ENCODE measurements at places on chromosomes 7 and 10.

- no peak for DNase-seq
These were observed 381.1 kb upstream of the SEMA3D start for GRCh38 chr7:85567983-85568382.

- no peak for DNase-seq
These were observed 293.8 kb downstream of the SDK1 start for GRCh38 chr7:3594901-3595300.

DNA sequence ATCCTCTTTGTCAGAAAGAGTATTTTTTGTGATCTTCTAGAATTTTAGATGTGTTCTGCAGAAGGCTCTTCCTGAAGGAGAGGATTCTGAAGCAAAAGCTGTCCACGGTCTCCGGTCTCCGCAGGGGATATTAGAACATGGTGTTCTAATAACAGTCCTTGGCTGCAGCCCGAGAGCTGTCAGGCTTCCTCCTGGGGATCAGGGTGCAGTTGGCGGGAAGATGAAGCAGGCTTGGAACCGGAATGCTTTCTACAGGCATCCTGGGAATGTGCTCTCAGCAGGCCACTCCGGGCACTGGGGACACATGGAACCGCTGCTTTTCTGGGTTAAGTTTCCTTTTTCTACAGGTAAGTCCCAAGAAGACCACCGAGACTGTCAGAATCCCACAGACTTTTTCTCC lies 118.6 kb upstream of the PARD3 start:
- DNase-seq, result no peak

DNA sequence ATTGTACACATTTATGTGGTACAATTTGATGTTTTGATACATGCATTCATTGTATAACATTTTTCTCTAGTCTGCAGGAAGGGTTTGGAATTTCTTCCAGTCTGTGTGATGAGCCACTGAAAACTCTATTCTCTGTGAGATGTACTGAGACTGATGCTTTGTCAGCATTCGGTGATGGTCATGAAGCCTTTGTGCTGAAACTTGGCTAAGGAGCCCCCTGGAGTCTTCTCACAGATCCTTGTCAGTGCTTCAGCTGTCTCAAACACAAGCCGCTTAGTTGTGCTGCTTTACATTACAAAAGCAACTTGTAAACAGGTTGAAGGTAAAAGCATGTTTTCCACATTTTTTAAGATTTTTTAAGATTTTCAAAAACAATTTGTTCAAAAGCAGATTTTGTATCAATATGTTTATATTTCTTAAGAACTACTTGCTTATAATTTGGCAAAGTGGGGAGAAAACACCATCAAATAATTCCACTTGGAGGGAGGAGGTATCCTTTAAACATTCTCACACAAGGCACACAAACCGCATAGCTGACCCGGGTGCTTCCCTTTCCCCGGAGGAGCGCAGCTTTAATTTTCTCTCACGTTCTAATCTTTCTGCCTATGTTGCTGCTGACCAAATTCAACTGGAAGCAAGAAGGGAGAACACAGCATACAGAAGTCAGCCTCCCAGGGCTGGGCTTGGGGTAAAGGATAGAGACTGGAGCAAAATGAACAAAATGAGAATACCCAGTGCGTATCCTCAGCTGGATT lies 249.8 kb upstream of the VSTM2A start:
- no peak for DNase-seq

DNA sequence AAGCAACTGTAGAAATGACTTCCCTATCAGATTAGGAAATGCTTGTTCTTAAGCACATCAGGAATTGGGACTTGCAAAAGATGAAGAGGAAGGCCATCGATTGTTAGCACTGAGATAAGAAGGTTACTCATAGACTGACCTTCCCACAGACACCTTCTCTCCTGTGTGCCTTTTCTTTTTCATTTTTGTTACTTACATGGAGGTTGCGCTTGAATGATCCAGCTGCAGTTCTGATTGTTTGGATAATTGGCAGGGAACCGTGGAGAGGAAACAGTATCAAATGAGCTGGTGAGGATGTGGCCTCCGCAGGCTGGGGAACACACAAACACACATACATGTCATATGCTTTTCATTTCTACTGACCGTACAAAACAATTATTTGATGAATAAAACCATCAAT lies 134.9 kb upstream of the RSU1 start:
- no peak for DNase-seq

DNA sequence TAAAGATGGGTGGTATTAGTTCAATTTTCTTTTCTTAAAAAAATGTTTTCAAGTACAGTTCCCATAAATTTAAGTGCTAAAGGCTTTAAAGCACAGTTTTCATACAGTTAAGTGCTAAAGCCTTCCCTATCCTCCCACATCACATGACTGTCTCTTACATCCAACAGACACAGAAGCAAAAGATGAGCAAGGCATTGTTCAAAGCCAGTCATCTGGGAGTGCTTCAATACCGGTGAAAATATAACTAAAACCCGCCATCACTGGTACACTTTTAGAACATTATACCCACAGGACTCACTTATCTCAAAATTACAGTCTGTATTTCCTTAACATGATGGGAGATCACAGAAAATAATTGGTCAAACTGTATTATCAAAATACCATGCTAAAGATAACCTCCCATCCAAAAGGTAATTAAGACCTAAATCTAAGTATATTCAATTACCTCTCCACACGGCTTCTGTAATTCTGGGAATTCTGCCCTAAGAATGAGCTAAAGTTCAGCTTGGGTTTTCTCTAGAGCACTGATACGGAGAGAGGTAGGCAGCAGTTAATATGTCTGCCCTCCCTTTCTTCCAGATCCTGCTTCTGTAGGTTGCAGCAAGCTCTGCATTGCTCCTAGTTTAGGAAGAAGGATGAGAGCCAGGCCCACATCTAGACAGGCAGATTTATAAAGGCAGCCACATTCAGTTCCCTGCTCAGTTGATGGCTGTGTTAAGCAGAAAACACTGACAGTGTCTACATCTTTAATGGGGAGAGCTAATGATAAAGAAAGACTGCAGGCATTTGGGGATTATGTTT lies 474.8 kb upstream of the PFKP start:
- no peak for DNase-seq

GRCh38 chr10:121078672-121079102 lies 227.5 kb downstream of the WDR11 start:
- no peak for DNase-seq

- no peak for DNase-seq
These were observed 84.9 kb upstream of the LRRN3 start for GRCh38 chr7:111006040-111006439.

GRCh38 chr7:117243390-117243789 lies 79.5 kb downstream of the WNT2 start:
- no peak for DNase-seq

- no peak for DNase-seq
These were observed 80.3 kb downstream of the CCDC3 start for GRCh38 chr10:12921163-12921562.

GRCh38 chr7:117005449-117005848 lies 52.1 kb downstream of the ST7 start:
- no peak for DNase-seq

DNA sequence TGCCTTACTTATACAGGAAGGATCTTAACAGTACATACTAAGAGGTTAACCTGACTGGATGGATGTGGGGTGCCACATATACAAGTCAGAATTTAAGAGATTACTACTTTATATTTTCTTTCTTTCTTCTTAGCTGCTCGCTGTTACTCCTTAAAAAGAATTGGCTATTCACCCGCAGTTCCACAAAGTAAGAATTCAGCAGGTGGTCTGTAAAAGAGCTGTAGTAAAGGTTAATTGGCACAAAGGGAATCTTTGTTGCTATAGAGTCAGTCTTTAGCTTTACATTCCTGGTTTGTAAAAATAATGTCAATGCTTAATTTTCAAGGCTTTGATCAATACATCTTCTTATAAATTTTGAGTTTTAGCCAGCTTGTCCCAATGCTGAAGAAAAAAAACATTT lies 43.2 kb downstream of the RALA start:
- no peak for DNase-seq

GRCh38 chr7:44716205-44716604 lies 32.4 kb upstream of the ZMIZ2 start:
- no peak for DNase-seq

DNA sequence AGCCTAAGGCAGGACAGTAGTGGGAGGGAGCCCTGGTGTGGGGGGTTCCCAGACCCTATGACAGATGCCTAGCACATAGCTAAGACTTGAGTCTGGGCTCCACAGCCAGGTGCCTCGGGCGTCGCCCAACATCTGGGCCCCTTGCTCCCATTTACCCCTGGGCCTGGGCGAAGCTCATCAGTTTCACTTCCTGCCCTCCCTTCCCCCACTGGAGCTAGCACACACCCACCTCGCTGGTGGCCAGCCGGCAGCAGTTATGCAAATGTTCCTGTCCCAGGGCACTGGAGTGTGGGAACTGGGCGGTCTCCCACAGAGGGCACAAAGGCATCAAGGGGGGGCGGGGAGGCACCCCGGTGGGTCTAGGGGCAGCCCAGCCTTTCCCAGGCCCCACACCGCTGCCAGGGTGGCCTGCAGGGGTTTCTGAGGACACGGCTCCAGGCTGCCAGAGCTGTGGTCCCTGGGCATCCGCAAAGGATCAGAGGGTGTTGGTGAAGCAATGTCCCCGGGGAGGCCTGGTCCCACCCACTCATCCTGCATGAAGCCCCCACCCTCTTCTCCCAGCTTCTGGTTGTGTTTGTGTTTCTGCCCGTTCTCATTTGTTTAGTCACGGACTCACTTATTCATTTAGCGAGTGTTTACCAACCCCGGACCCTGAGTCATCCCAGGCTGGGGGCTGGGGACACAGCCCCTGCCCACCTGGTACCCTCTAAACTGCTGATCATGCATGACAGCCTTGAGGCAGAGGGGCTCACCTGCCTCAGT lies 20.4 kb downstream of the SH2B2 start:
- DNase-seq, result no peak

- DNase-seq, result no peak
These were observed 7.8 kb downstream of the BAMBI start for GRCh38 chr10:28684986-28685580.

DNA sequence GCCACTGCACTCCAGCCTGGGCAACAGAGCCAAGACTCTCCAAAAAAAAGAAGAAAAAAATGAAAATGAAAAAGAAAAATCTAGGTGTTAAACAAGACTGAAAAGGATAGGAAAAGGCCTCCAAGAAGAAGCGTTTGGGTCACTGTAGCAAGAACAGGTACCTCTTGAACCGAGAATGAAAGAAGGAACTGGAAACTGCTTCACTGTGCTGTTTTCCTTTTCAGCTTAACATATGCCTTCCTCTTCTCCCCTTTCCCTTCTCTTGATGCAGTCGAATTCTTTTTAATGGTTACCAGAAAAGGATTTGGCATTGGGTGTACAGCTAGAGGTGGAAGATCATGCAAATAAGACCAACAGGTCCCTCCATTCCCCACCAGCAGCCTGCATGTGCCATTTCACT lies 28.1 kb downstream of the LRRC4 start:
- no peak for DNase-seq

DNA sequence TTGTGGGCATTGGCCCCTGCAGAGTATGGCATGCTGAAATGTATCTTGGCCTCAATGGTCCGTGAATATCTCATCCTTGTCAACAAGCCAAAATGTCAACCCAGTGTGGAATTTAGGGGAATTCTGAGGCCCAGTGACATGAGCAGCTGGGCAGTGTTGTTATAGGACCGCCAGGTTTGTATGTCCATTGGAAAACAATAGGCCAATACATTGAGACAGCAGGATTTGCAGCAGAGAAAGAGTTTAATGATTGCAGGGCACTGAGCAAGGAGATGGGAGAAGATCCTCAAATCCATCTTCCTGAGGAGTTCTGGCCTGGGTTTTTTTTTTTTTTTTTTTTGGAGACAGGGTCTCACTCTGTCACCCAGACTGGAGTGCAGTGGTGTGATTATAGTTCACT lies 95.7 kb upstream of the BAIAP2L1 start:
- no peak for DNase-seq

GRCh38 chr7:30912986-30913811 lies 1.5 kb downstream of the AQP1 start:
- DNase-seq, result no peak

- no peak for DNase-seq
These were observed 25.0 kb upstream of the PODXL start for GRCh38 chr7:131581241-131582051.

DNA sequence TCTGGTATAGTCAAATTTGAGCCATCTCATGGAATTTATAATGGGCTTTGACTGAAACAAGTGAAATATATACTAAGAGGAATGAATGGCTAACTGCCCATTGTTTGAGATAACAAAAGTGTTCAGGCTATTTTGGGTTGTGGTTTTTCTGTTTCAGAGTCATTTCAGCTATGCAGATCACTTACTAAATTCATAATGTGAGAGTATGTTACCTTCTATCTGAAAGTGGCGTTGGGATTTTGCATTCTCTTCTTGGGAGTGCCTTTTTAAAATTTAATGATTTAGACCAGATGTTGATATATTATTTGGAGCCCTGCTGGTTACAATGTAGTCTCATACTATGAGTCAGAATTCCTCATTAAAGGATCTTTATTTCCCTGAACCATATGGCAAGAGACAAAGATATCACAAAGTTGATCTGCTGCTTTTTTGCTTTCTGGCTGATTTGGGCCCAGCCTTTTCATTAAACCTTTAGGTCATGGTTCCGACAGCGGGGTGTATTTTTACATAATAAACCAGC lies 10.4 kb downstream of the VCL start:
- no peak for DNase-seq

- no peak for DNase-seq
These were observed 9.2 kb upstream of the RP9 start for GRCh38 chr7:33118383-33118782.

- DNase-seq, result no peak
These were observed 89.4 kb upstream of the C1QL3 start for GRCh38 chr10:16611037-16611436.

- DNase-seq, result no peak
These were observed 154.0 kb downstream of the TCF7L2 start for GRCh38 chr10:113104047-113104446.

GRCh38 chr7:69790977-69791724 lies 192.9 kb downstream of the AUTS2 start:
- DNase-seq, result no peak

- DNase-seq, result no peak
These were observed 120.8 kb downstream of the TNS3 start for GRCh38 chr7:47461161-47461560.

DNA sequence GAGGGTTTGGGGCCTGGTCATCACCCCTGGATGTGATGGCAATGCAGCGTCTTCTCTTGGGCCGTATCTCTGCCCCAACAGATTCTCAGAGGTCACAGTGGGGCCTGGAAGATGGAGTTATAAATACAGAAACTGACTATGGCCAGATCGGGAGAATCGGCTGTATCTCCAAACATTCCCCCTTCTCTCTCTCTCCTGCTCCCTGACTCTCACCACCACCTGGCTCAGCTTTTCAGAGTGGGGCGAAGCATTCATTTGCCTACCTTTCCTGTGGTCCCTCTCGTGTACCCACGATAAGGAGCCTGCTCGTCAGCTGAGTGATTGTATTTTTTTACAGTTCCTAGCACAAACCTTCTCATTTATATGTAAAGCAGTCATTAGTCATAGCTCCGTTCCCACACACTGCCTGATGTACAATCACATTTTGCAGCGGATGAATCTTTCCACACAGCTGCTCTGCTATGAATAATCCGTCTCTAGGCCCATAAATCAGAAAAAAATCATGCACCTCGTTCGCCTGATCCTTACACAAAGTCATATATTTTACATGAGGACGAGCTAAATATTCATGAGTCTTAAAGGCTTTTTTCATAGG lies 23.2 kb upstream of the BTRC start:
- DNase-seq, result no peak

- no peak for DNase-seq
These were observed 706.0 kb upstream of the AUTS2 start for GRCh38 chr7:68892236-68892635.

Measured in activated CD8-positive, alpha-beta memory T cell treated with anti-CD3 and anti-CD28 coated beads for 1 hour (primary cell).